ENCODE measurements at places on chromosomes 12 and 14. TPM values are rescaled to one million over a fixed set of nuclear protein-coding genes. Genes with fewer than 3 reads are reported as not detected.
A peak's percentile ranks its signal among the peaks of the same experiment; 100 is the strongest.

POTEG gene
- not detected for total RNA-seq

DPY19L2 gene
- 11.2 TPM for total RNA-seq

DACT1 gene
- 35.8 TPM for total RNA-seq

MAX gene
- 57.9 TPM for total RNA-seq

SLC10A1 gene
- not detected for total RNA-seq

TSPAN31 gene
- 62.2 TPM for total RNA-seq

DPPA3 gene
- not detected for total RNA-seq

ACRBP gene
- 0.64 TPM for total RNA-seq

SIX1 gene
- under 0.01 TPM for total RNA-seq

TCTN2 gene
- 12.2 TPM for total RNA-seq

DNA sequence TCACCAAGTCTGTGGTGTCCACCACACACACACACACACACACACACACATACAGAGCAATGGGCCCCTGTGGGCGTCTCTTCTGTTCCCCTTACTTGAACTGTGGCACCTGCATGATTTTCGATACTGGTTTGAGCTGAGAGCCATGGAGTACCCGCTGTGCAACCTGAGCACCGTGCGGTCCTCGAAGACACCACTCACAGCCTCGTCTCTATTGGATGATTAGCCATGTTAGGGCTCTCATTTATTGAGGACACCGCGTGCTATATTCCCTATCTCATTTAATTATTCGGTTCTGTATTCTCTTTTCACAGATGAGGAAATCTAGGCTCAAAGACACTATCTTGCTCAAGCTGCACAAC, 623 bp upstream of the C14orf132 start:
- DNase-seq, result no peak

- no peak for DNase-seq
These were observed 31.2 kb upstream of the VPS33A start for GRCh38 chr12:122297494-122297893.

GRCh38 chr14:65345266-65345665, 67.3 kb upstream of the FUT8 start:
- DNase-seq, result no peak

DNA sequence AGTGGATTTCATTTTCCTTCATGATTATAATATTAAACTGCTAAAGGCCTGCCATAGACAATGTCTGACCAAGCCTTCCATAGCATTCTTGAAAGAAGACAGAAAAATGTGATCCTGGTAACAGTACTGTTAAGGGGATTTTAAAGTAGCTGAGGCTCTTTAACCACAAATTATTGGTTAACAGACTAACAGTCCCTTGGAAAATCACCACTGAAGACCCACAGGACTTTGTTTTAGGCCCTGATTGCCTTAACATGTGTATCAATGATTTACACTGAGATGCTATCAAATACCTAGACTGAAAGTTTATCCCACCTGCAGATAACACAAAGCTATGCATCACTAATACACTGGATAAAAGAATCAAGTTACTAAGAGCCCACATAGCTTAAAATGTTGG, 6.0 kb downstream of the KRT79 start:
- no peak for DNase-seq

DNA sequence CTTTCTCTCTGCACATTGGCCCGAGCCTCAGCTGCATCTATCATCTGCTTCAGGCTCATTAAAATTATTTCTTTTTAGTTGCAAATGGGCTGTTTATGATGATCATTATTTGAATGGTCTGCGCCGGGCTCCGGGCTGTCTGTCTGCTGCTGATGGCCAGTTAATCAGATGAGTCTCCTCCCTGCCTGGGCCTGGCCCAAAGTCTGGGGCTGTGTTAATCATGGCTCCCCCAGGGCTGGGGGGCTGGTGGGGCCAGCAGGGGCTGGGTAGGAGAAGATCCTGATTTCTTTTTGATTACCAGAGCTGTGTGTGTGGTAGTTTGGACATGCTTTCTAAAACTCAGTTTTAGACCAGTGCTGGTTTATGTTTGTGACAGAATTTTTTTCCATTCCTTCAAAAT, 159.1 kb downstream of the PHETA1 start:
- no peak for DNase-seq

DNA sequence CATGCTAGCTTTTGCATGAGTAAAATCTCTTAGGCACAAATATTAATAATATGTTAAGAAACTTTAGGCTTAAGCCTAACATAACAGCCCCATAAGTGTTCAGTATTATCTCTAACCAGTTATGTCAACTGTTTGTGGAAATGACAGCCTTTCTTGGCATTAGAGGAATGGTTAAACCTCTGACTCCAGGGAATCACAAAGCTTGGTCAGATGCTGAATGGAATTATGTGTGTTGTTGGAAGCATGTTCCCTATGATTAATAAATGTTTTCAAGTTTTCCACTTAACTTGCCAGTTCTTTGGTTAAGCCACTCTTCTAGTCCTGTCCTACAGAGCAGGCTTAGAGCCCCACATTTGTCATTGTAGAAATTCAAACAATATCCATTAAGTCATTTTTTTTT, 17.0 kb downstream of the PSEN1 start:
- DNase-seq, result peak; percentile 38

- DNase-seq, result no peak
These were observed 7.4 kb upstream of the COX16 start for GRCh38 chr14:70366911-70367310.

DNA sequence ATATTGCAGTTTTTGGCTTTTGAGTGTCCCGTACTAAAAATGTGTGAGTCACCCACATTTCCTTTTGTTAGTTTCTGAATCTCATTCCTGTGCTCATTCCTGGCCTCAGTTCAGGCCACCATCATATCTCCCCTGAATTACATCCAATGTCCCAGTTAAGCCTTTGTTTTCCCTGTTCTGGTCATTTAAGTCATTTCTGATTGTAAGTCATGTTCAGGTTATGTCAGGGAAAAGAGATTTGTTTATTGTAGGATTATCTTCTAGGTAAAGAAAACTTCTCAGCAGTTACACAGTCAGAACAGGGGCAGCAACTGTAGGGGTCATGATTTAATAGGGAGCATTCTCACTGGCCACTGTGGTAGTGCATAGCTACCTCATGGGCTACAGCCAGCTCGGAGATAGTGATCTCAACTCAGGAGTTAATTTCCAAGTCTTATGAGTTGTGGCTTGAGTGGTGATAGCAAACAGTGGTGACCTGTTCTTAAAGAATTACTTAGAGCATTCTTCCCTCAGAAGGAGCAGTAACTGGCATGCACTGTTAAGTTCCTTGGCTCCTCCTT, 6.7 kb downstream of the DDX47 start:
- peak; percentile 97 for DNase-seq

- DNase-seq, result no peak
These were observed 49.9 kb downstream of the ZFYVE21 start for GRCh38 chr14:103765526-103765925.

DNA sequence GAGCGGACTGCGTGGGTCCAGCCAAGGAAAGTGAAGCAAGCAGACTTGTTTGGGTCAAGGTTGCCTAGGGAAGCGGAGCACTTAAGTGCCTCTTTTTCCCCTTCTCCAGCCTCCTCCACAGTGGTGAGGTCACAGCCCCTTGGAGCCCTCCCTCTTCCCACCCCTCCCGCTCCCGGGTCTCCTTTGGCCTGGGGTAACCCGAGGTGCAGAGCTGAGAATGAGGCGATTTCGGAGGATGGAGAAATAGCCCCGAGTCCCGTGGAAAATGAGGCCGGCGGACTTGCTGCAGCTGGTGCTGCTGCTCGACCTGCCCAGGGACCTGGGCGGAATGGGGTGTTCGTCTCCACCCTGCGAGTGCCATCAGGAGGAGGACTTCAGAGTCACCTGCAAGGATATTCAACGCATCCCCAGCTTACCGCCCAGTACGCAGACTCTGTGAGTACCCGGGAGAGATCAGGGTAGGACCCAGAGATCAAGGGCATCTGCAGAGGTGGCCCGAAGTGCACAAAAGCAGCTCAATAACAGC, at the start of gene TSHR:
TSHR (plus strand) TSS at position 206 of the 526 bp plus-strand sequence; CDS start at position 266, 60 bp downstream.
- DNase-seq, result peak; percentile 5

DNA sequence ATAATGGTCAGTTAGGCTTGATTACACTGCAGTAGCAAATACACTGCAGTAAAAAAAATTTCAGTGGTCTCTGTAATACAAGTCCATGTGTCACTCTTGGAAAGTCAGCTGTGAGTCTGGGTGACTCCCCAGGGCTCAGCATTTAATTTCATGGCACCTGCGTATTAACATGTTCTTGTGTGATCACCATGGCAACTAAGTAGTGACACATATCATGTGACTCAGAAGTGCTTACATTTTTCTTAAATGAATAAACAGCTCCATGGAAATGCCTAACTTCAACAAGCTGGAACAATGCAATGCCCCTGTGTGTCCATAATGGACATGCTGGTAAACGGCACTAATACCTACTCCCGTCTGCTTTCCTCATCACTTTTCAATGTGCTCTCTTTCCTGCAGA, 88.5 kb upstream of the ANO4 start:
- peak; percentile 83 for DNase-seq

- DNase-seq, result peak; percentile 76
These were observed 11.2 kb upstream of the FKBP11 start for GRCh38 chr12:48936379-48936979.

GRCh38 chr12:84843593-84844144, 68.9 kb downstream of the SLC6A15 start:
- no peak for DNase-seq

GRCh38 chr12:12228402-12228801, 38.4 kb downstream of the LRP6 start:
- no peak for DNase-seq

DNA sequence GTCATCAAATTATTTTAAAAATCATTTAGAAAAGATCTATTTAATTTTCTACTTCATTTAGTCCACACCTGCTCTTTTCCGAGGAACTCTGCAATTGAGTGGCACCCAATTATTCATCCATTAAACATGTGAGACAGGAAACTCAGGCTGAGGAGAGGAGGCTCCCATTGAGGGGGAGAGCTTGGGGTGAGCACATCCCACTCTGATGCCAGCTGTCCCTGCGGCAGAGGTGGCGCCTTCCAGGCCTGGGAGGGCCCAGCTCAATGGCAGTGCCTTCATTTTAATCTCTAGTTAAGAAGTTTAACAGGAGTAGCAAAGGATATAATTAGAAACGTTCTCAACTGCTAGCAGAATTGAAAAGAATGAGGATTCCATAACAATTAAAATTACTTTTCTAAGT, 92.0 kb downstream of the ITPR2 start:
- DNase-seq, result no peak

All from fibroblast of villous mesenchyme (primary cell).